Panc1 (cell line): ENCODE measurements at places on chromosomes 3 and 15.

DNA sequence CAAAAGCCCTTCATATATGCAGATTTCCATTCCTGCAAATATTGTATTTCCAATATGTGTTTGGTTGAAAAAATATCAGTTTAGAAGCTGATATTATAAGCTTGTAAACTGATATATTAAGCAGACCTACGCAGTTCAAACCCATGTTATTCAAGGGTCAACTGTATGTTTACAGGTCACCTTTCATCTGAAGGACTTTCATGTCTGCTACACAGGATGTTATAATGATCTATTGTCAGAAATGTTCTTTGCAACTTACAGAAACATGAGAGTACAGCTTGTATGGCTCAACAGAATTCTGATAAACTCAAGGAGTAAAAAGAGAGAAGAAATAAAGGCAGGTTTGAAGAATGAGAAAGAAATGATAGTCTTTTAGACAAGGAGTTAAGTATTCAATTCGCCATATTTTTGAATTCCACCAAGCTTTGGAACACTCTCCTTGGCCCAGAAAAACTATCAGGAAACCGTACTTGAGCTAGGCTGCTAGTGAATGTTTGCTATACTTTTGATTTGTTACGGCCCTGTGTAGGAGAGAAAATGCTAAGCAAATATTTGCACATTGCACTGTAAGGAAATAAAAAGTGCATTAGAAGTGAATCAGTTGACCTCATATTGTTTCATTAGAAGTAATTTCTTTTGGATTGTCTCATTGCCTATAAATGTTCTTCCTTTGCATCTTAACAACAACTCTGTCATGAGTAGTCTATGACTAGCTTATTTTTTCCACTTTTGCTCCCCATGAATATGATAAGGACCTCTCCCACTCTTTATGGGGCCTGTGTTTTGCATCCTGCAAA lies 81.2 kb downstream of the NEK11 start:
- H3K4me1 ChIP-seq: peaks cover 6% of the 10 kb centered on the region; the same call in 1 of the 2 replicates
- peak; percentile 48 for DNase-seq
- no peaks in the 10 kb centered on the region for H3K36me3 ChIP-seq
- H3K27ac ChIP-seq: peak overlapping the region; percentile 40; the same call in 1 of the 2 replicates
- no peaks in the 10 kb centered on the region for H3K27me3 ChIP-seq

- no peak for DNase-seq
- H3K27ac ChIP-seq: peak overlapping the region; percentile 91
- H3K4me3 ChIP-seq: no peak overlapping the region
- no peaks in the 10 kb centered on the region for H3K27me3 ChIP-seq
- no peaks in the 10 kb centered on the region for H3K36me3 ChIP-seq
Observed at GRCh38 chr15:41934843-41935242, 37.5 kb downstream of the EHD4 start.

DNA sequence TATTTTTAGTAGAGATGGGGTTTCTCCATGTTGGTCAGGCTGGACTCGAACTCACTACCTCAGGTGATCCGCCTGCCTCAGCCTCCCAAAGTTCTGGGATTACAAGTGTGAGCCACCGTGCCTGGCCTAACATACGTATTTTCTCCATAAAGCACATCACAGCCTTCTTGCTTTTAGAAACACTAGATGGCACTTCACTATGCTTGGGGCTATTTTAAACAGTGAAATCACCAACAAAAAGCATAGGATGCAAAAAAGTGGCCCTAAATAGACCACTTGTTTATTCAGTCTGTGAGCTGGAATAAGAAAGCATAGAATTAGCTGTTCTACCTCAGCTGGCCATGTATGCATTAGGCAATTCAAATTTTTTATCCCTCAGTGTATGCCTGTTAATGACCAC lies 46.0 kb downstream of the PRICKLE2 start:
- H3K36me3 ChIP-seq: no peaks in the 10 kb centered on the region
- H3K4me3 ChIP-seq: no peak overlapping the region
- no peaks in the 10 kb centered on the region for H3K4me1 ChIP-seq
- no peaks in the 10 kb centered on the region for H3K27me3 ChIP-seq

DNA sequence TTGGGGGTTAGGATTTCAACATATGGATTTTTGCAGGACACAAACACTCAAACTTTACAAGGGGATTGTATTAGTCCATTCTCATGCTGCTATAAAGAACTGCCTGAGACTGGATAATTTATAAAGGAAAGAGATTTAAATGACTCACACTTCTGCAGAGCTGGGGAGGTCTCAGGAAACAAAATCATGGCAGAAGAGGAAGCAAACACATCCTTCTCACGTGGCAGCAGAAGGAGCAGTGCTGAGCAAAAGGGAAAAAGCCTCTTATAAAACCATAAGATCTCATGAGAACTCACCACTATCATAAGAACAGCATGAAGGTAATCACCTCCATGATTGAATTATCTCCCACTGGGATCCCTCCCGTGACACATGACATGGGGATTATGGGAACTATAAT lies 1183.1 kb downstream of the ZPLD1 start:
- H3K4me1 ChIP-seq: no peaks in the 10 kb centered on the region
- DNase-seq: no peak
- H3K36me3 ChIP-seq: no peaks in the 10 kb centered on the region
- no peaks in the 10 kb centered on the region for H3K27me3 ChIP-seq
- H3K4me3 ChIP-seq: no peak overlapping the region

GRCh38 chr3:39388153-39388552 lies 5.0 kb downstream of the SLC25A38 start:
- H3K4me1 ChIP-seq: peaks cover 9% of the 10 kb centered on the region; the same call in 1 of the 2 replicates
- no peaks in the 10 kb centered on the region for H3K27me3 ChIP-seq
- no peak for DNase-seq

- no peak overlapping the region for H3K4me3 ChIP-seq
- no peak for DNase-seq
- no peak overlapping the region for H3K27ac ChIP-seq
- no peaks in the 10 kb centered on the region; the same call in 1 of the 2 replicates for H3K27me3 ChIP-seq
Observed at GRCh38 chr3:114451561-114452018, 157.8 kb downstream of the TIGIT start.

DNA sequence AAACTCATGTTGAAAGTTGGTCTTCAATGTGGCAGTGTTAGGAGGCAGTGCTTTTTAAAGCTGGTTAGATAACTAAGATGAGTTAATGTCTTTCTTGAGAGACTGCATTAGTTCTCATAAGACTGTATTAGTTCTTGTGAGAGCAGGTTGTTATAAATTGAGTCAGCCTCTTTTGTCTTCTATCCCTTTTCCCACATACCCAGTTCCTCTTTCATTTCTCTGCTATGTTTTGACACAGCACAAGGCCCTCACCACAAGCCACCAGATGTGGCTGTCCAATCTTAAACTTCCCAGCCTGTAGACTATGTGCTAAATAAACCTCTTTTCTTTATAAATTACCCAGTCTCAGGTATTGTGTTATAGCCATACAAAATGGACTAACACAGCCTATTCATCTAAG lies 94.6 kb upstream of the SNTN start:
- no peaks in the 10 kb centered on the region for H3K4me1 ChIP-seq
- no peak overlapping the region for H3K4me3 ChIP-seq
- H3K27ac ChIP-seq: no peak overlapping the region
- no peaks in the 10 kb centered on the region for H3K36me3 ChIP-seq
- no peaks in the 10 kb centered on the region for H3K27me3 ChIP-seq

GRCh38 chr15:62823561-62823960 lies 219.0 kb upstream of the TPM1 start:
- DNase-seq: no peak
- no peaks in the 10 kb centered on the region for H3K36me3 ChIP-seq
- no peak overlapping the region for H3K4me3 ChIP-seq
- no peak overlapping the region for H3K27ac ChIP-seq
- H3K27me3 ChIP-seq: no peaks in the 10 kb centered on the region
- H3K4me1 ChIP-seq: no peaks in the 10 kb centered on the region

DNA sequence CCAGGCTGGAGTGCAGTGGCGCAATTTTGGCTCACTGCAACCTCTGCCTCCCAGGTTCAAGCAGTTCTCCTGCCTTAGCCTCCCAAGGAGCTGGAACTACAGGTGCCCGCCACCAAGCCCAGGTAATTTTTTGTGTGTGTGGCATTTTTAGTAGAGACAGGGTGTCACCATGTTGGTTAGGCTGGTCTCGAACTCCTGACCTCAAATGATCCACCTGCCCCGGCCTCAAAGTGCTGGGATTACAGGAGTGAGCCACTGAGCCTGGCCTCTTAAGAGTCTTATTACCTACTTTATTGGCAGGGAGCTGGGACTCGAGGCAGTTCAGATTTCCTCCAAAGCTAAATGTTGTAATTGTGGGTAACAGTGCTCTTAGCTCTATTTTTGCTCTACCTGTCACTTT lies 16.4 kb downstream of the PXYLP1 start:
- H3K27ac ChIP-seq: no peak overlapping the region
- H3K4me1 ChIP-seq: no peaks in the 10 kb centered on the region
- no peak overlapping the region for H3K4me3 ChIP-seq
- peaks cover 2% of the 10 kb centered on the region for H3K27me3 ChIP-seq
- H3K36me3 ChIP-seq: no peaks in the 10 kb centered on the region

GRCh38 chr3:12458901-12459300 lies 25.4 kb upstream of the TSEN2 start:
- DNase-seq: no peak
- H3K4me1 ChIP-seq: peaks cover 3% of the 10 kb centered on the region; the same call in 1 of the 2 replicates
- H3K4me3 ChIP-seq: no peak overlapping the region
- no peaks in the 10 kb centered on the region for H3K36me3 ChIP-seq

DNA sequence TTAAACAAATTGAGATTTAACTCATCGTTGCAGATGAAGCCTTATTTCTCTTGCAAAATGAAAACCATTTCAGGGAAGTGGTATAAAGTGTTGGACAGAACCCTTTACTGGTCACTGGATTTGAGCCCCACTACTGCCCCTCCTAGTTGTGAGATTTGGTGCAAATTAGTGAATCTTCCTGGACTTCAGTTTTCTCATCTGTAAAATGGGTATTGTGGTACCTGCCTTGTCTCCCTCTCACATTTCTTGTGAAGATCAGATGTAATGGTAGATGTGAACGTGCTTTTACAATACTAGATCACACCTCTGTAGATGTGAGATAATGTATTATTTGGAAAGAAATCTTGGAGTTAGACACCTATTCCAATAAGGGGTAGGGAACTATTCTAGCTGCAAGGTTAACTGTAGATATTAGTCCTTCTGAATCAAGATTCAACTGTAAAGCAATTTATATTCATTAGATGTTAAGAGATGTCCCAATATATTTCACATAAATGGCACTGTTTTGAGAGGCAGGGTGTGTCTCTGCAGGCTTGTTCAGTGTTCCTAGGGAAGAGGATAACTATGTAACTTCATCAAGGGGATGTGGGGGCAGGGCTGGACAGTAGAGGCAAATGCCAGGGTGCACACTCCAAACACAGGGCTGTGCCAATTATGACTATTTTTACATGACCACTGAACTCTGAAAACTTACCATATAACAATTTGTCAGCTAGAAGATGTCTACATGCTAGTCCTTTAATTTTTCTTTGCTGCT lies 112.4 kb upstream of the PFN2 start:
- H3K27me3 ChIP-seq: no peaks in the 10 kb centered on the region
- H3K36me3 ChIP-seq: no peaks in the 10 kb centered on the region
- peaks cover 48% of the 10 kb centered on the region for H3K4me1 ChIP-seq
- peak overlapping the region; percentile 38 for H3K4me3 ChIP-seq

DNA sequence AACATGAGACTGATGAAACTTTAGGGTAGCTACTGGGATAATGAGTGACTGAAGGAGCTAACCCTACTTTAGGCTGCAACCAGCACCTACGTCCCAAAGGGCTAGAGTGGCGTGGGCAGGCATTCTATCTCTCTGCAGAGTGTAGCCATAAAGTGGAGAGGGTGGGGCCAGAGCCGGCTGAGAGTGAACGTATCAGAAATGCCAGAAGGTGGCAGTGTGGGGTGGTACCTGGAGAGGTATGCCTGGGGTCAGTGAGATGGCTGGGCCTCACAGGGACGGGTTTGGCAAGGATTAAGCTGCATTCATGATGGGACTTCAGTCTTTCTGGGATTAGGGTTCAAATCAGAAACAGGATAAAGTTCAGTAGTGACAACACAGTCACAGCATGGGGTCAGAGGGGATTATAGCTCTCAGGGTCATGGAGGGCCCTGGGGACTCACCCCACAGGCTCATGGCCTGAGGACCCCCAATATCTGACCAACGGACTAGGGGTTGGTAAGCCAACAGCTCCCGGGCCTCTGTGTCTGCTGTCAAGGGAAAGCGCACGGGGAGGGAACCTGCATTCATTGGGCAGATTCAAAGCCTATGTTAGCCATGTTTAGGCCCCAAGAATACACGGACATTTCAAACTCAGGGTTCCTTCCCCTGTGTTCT lies 86.5 kb upstream of the FOXB1 start:
- no peaks in the 10 kb centered on the region for H3K27me3 ChIP-seq
- H3K27ac ChIP-seq: no peak overlapping the region
- no peaks in the 10 kb centered on the region for H3K36me3 ChIP-seq
- no peaks in the 10 kb centered on the region for H3K4me1 ChIP-seq
- DNase-seq: peak; percentile 25

DNA sequence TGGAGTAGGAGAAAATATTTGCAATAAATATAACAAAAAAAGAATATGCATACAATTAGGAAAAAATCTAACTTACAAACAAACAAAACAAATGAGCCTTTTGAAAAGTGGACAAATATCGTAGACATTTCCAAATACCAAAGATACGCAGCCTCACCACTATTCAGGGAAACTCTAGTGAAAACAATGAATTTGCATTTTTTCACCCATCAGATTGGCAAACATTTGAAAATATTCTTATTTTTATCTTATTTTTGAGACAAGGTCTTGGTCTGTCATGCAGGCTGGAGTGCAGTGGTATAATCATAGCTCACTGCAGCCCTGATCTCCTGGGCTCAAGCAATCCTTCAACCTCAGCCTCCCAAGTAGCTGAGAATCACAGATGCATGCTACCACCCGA lies 15.5 kb downstream of the AP3S2 start:
- no peaks in the 10 kb centered on the region for H3K27me3 ChIP-seq
- H3K36me3 ChIP-seq: peaks cover 8% of the 10 kb centered on the region; the same call in 1 of the 2 replicates
- no peak overlapping the region for H3K27ac ChIP-seq
- no peaks in the 10 kb centered on the region for H3K4me1 ChIP-seq
- H3K4me3 ChIP-seq: no peak overlapping the region

DNA sequence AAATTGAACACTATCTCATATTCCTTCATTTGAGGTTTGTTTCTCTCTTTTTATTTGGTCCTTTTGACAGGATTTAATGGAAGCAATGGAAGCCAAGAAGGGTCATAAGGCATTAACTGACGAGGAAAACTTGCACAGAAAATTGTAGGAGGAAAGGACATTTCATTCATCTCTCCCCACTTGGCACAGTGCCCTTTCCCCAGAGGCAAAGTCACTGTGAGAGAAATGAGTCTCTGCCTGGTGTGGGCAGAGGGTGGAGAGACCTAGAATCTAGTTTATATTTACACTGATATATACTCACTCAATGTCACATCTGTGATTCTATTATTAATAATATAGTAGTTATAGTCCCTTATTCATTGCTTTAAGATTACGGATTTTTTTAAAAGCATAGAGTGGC lies 324.6 kb upstream of the IL12A start:
- H3K27me3 ChIP-seq: no peaks in the 10 kb centered on the region
- H3K36me3 ChIP-seq: no peaks in the 10 kb centered on the region
- H3K27ac ChIP-seq: no peak overlapping the region
- no peak overlapping the region for H3K4me3 ChIP-seq
- no peak for DNase-seq

GRCh38 chr3:170961616-170962400 lies 53.4 kb upstream of the EIF5A2 start:
- no peaks in the 10 kb centered on the region for H3K4me1 ChIP-seq
- peak; percentile 15 for DNase-seq
- H3K36me3 ChIP-seq: no peaks in the 10 kb centered on the region
- no peak overlapping the region for H3K27ac ChIP-seq
